Stimulated activated CD8-positive, alpha-beta memory T cell treated with anti-CD3 and anti-CD28 coated beads, Interleukin-2, amount 100 ng/mL, for 1 hour (primary cell): ENCODE measurements at places on chromosomes 4 and X.

DNA sequence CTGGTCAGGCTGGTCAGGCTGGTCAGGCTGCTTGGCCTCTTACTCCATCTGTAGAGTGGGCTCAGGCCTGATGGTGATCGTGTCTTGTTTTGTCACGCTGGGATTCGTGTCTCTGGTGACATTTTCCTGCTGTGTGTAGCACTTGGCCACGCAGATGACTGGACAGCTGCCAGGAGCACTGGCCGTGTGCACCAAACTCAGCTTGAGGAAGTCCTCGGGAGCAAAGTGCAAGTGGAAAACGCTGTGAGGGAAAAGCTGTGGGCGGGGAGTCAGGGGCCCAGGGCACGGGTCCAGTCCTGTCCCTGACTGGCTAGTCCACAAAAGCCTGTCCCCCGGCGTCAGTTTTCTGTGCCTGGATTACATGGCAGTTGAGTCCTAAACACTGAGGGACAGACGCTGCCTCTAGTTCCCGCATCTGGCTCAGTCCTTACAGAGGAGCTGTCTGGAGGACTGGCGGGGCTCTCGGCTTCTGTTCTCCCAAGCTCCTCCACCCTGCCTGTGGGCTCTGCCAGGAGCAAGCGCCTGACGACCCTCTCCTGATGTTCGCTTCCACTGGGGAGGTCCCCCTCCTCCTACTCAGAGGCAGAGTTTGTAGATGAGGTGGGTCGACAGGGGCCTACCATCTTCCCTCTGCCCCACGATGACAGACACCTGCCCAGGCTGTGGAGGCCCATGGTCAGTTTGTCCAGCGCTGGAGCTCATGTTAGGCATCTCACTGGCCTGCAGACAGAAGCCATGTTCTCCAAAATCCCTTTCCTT is 35.9 kb upstream of the GRPEL1 start:
- DNase-seq: no peak

GRCh38 chr4:67521506-67521905 is 23.8 kb downstream of the CENPC start:
- no peak for DNase-seq

- DNase-seq: no peak
These were observed 56.5 kb upstream of the C4orf50 start for GRCh38 chr4:6074758-6075157.

DNA sequence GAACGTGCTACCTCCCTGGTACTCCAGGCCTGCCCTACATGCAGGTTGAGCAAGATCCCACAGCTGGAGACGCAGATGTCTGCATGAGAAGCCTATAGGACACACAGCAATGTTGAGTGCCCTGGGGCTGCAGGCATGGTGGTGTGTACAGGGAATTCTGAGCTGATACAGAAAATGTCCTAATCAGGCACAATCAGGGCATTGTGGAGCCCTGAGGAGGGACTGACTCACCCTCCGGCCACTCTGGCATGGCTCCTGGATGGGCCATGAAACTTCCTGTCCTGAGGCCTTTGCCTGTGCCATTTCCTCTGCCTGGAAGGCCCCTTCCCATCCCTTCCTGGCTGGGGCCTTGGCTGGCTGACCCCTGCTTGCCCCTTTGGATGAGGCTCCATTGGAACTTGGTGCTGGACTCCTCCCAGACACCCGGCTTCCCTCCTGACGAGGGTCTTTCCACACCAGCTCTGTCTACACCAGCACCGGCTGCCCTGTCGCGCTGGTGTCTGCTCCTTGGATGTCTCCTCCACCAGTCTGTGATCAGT is 16.7 kb upstream of the AFAP1 start:
- DNase-seq: no peak

- no peak for DNase-seq
These were observed 697 bp downstream of the CEP135 start for GRCh38 chr4:55949482-55949802.

- no peak for DNase-seq
These were observed 5.4 kb downstream of the SEL1L3 start for GRCh38 chr4:25857403-25857802.

GRCh38 chr4:94463771-94464170 is 12.0 kb downstream of the PDLIM5 start:
- DNase-seq: no peak

GRCh38 chrX:76407795-76408194 is 19.7 kb upstream of the MAGEE1 start:
- DNase-seq: no peak

DNA sequence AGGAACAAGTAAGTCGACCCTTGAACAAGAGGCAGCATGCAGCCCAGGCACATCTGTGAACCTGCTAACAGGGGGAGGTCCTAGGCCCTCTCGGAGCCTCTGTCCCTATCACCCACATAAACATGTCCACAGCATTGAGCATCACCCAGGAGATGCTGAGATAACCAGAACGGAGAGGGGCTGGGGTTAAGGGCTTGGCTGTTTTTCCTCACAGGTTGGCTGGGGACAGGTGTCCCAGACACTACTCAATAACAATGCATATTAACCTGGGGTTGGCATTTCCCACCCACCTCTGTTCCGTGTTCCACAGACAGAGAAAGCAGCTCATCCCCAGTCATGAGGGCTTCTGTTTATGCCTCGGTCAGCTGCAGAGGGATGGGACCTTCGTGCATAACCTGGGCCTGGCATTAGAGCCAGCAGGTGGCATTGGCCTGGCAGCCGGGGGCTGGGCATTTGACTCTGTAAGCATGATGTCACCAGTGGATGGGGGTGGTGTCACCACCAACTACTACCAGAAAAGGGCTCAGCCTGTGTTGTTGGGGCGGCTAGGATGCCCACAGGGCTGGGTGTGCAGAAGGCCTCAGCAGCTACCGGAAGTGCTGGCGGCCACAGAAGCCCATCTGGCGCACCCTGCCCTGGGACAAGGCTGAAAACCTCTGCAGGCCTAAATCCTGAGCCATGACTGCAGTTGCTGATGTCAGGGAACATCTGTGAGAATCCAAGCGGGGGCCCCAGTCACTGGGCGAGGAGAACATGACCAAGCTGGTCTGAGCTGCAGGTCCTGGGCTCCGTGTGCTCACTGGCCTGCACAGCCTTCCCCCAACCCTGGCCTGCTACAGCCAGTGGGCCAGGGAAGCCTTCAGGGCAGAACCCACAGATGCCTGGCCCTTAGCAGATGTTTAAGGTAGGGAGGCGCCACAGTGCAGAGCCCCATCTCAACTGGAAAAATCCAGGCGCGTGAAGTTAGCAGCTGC is 351.4 kb downstream of the NR3C2 start:
- DNase-seq: no peak

GRCh38 chr4:6929339-6929811 is 19.7 kb downstream of the TBC1D14 start:
- no peak for DNase-seq

DNA sequence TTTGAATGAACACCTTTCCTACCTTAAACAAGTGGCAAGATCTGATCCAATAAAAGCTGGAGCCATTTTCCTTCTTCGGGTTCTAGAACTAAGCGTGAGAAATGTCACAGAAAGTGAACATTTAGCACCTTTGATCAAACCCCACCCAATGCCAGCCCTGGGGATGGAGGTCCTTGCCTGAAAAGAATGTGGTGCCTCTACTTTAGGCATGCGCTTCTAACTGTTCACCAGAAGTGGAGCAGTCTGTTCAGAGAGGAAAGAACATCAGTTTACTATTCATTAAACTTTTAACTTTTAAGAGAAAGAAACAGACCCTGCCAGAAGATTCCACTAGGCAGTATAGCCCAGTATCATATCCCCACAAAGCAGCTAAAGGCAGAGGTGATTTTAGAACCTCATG is 75.9 kb downstream of the INTS12 start:
- DNase-seq: no peak

DNA sequence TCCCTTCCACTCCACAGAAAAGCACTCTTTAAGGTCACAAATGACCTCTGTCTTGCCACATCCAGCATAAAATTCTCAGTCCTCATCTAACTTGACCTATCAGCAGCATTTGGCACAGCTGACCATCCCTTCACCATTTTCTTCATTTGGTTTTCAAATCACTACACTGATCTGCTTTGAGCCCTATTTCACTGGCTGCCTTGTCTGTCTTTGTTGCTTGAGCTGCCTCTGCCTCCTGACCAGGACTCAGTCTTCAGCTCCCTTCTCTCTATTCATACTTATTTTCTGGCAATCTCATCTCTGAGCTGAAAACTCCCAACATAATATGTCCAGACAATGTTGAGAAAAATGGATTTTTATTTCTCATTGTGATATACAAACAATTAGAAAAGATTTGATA is 27.7 kb upstream of the PDE5A start:
- DNase-seq: no peak

GRCh38 chr4:10100734-10101216 is 15.8 kb downstream of the WDR1 start:
- DNase-seq: no peak

GRCh38 chr4:24741910-24742309 is 53.5 kb upstream of the SOD3 start:
- DNase-seq: no peak

DNA sequence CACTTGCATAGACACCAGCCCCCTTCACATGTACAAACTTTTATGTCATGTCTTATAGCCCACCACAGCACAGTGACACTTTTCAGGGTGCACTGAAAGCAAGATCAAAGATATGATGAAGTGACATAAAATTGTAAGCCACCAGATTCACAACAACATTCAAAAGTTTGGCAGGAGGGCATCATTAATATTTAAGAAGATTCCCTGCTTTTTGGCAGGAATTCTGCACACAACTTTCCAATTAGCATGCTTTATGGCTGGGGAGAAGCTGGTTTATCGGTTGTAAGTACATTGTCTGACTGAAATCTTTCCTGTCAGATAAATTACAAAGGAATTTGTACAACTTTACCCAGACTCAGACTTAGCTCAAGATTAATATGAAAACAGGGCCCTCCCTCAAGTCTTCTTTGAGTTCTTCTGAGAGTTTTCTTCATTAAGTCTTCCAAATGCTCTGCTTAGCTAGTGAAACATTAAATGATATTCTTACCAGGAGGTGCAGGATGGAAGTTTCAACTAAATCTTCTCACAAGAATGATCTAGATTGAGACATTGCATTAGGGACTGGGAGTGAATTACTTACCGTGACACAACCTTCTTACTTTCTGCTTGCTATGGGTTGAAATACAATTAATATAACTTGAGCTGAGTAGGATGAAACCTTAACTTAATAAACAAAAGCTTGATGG is 523.8 kb downstream of the PPARGC1A start:
- DNase-seq: no peak

DNA sequence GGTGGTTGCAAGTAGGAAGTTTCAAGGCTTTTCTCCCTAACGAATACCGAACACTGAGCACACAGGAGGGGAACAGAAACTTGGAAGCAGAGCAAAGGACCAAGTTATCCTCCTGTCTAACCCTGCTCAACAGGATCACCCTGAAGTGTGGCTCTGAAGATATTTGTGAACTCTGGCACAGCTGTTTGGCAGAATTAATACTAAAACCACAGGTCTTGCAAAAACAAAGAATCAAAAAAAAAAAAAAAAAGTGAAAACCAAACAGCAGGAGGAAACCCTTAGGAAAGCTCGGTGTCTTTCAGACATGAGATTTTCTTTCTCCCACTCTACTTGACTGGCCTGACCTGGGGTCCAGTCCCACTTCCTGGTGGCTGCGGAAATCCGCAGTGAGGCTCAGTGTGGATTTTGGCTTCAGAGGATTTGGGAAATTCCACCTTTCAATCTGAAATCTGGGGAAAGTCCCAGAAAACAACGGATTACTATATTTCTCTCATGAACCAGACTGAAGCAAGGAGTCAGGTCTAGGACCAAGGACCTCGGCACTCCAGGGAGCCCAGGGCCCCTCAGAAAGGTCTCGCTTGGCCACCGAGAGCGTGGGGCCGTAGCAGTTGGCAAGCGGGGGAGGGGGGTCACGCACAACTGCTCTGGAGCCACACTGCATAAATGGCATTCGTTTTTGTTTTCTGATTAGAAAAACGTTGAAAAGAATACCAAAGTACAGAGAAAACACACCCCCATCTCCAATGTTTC is 867 bp downstream of the TIFA start:
- no peak for DNase-seq

DNA sequence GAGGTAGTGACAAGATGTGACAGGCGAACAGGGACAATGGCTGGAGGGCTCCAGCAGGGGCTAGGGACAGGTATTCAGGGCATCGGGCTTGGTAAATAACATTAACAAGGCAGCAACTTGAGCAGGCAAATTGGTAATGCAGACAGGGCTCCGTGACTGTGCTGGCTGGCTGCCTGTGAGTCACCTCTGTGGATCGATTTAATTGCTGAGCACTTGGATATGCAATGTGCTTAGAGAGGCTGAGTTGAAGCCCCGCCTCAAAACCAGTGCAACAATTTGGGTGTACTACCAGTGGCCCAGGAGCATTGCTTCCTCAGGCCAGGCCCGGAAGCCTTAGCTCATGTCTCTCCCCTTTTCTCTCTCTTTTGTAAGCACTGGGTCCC is 19.5 kb downstream of the CNGA2 start:
- no peak for DNase-seq

- DNase-seq: no peak
These were observed 110.0 kb downstream of the ARHGAP6 start for GRCh38 chrX:11555759-11556158.

GRCh38 chr4:159238631-159239030 is 135.8 kb downstream of the RAPGEF2 start:
- DNase-seq: no peak

DNA sequence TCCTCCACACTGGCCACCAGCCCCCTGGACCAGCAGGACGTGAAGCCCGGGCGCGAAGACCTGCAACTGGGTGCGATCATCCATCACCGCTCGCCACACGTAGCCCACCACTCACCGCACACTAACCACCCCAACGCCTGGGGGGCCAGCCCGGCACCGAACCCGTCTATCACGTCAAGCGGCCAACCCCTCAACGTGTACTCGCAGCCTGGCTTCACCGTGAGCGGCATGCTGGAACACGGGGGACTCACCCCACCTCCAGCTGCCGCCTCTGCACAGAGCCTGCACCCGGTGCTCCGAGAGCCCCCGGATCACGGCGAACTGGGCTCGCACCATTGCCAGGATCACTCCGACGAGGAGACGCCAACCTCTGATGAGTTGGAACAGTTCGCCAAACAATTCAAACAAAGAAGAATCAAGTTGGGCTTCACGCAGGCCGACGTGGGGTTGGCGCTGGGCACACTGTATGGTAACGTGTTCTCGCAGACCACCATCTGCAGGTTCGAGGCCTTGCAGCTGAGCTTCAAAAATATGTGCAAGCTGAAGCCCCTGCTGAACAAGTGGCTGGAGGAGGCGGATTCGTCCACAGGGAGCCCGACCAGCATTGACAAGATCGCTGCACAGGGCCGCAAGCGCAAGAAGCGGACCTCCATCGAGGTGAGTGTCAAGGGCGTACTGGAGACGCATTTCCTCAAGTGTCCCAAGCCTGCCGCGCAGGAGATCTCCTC is 600 bp downstream of the POU3F4 start:
- DNase-seq: no peak

- DNase-seq: no peak
These were observed 9.0 kb upstream of the PRSS48 start for GRCh38 chr4:151267822-151268535.

DNA sequence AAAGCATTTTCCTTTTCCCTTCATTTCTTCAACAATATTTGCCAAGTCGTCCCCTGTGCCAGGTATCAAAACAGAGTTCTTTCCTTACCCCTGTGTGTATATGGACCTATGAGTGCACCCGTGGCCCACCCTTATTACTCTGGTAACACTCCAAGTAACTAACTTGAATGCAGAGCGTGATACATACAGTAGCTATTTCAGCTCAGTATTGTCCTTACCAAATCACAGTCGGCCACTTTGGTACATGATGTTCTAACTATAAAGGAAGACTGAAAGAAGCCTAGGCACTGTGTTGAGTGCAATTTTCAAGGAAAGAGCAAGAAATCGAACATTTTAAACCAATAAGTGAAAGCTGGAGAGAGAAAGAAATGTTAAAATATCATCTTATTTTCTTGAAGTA is 88.4 kb downstream of the ARX start:
- DNase-seq: no peak

GRCh38 chrX:139077281-139078250 is 366.0 kb upstream of the FGF13 start:
- no peak for DNase-seq
